Activated CD8-positive, alpha-beta memory T cell treated with anti-CD3 and anti-CD28 coated beads for 4 hours (primary cell): ENCODE measurements at places on chromosomes 6 and 20.

- no peak for DNase-seq
Measured at GRCh38 chr20:2006452-2007361, 12.8 kb upstream of the PDYN start.

DNA sequence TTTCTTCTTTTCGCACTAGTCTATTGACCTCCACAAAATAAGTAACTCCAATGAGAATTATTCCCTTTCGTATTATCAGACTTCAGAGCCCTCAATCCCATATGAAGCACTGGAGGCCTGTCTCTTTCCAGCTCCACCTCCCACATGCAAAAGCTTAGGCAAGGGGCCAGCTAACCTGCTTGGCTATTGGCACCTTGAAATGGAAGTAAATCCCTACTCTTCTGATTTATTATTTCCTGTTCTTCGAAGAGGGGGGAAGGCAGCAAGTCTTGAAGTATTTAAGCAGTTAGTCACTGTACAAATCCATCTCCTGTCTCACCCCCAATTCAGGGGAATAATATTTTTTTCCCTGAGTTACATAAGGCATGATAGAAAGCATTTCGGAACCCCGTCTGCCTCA lies 577.8 kb downstream of the MAFB start:
- DNase-seq = no peak

- no peak for DNase-seq
Measured at GRCh38 chr20:52493171-52493721, 301.7 kb upstream of the ZFP64 start.

DNA sequence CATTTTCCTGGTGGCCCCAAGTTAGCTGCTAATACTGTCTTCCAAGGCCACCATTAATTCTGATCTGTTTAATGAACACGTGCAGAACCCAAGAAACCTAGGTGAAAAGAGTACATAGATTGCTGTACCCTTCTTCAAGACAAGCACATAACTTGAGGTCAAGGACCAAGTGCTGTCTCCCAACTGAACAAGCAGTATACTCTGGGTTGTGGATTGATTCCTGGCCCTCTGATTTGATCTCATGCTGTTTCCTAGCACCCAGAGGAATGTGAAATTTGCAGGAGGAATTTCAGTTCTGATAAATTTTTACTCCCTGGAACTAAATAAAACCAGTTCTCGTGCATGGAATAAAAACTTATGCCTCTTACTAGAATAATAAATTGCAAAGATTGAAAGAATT lies 75.6 kb downstream of the MTFR2 start:
- DNase-seq = no peak

DNA sequence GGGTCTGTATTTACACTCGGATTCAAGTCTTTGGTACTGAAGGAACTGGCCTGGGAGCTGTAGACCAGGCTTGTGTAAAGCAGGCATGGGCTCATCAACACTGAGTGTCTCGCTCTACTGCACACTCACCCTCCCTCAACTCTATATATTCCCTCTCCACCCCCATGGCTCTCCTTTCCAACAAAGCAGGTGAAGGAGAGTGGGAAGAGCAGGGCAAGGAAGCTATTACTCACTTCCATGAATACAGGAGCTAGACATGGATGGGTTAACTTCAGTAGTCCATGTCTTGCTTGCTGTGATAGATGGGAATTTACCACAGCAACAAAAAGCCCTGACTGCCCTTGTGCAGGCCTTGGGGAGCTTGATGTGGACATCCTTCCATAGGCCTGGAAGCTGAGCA lies 20.7 kb upstream of the SLC2A12 start:
- no peak for DNase-seq

- DNase-seq = no peak
Measured at GRCh38 chr6:148779142-148779562, 32.3 kb downstream of the UST start.

DNA sequence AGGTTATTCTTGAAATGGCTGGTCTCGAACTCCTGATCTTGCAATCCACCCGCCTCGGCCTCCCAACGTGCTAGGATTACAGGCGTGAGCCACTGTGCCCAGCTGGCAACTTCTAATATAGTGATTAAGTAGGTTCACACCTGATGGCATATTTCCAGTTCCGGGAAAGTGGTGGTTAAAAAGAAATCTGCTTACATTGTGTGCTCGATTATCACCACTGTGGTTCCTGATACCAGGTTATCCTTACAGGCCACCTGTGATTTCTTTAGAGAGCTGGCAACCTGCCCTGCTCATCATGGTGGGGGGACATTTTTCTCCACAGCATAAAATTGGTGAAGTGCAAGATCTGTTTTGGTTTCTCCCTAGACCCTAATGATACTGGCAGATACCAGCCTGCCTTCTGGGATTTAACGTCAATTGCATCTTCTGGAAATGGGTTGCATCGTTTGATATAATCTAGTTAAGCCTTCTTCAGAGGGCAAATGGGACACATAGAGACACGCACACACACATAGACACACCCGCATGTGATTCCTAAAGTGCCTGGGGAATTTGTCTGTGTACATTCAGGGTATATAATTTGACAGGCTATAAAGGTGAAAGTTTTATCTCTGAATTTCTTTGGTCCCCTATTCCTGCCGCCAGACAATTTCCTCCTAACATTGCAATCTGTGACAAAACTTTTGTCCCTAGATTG lies 49.7 kb upstream of the CITED2 start:
- DNase-seq = no peak

- no peak for DNase-seq
Measured at GRCh38 chr6:138526822-138527235, 27.5 kb upstream of the NHSL1 start.

DNA sequence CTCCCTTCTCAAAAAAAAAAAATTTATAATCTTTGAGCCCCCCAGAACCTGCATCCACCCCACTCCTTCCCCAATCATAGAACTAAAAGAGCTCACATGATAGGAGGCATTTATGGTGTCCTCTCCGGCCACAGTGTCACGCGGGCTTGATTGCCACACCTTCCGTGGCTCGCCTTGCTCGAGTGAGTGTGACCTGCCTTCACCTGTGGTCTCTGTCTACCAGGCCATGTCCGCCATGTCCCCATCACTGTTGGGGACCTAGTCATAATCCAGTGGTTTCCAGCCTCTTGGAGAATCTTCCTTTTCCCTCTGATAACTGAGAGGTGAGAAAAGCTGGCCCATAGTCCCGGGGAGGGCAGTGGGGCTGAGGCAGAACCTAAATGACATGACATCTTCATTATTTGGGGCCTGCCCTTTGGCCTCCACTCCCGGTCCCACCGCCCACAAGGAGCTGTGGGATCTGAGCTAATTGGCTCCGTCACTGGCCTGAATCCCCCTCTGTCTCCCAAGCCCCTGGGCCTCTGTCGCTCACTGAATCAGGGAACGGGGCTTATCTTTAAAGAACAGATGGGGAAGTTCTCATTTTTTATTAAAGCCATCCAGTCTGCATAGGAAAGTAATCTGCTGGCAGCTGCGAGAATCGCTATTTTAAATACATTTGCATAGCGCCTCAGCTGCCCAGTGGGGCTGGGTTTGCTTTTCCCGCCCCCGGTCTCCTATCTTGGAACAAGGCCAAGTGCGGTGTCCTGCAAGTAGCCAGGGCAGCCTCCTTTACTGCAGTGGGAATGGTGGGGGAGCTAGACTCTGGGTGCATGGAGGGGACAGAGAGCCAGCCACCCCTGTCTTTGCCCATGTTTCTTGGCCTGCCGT lies 197.6 kb upstream of the PMEPA1 start:
- DNase-seq = no peak

GRCh38 chr6:158417760-158418098 lies 105.5 kb downstream of the TULP4 start:
- DNase-seq = no peak

- DNase-seq = no peak
Measured at GRCh38 chr6:39143238-39143930, 28.4 kb upstream of the SAYSD1 start.

DNA sequence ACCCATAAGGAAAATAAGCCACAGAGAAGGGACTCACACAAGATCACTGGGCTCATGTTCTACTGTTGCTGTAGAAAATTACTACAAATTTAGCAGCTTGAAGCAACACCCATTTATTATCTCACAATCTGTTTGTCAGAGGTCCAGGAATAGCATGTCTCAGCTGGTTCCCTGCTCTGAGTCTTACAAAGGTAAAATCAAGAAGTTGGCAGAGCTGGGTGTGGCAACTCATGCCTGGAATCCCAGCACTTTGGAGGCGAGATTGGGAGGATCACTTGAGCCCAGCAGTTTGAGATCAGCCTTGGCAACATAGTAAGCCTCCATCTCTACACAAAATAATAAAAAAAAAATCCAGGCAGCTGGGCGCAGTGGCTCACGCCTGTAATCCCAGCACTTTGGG lies 28.5 kb upstream of the ZNF831 start:
- no peak for DNase-seq

GRCh38 chr6:5726976-5727718 lies 279.6 kb downstream of the NRN1 start:
- no peak for DNase-seq

GRCh38 chr20:46195264-46196036 lies 77.3 kb downstream of the CD40 start:
- DNase-seq = no peak

- DNase-seq = no peak
Measured at GRCh38 chr6:151276112-151276740, 36.5 kb downstream of the AKAP12 start.

- no peak for DNase-seq
Measured at GRCh38 chr6:163339466-163339865, 75.1 kb upstream of the QKI start.

- DNase-seq = no peak
Measured at GRCh38 chr6:112150363-112150762, 63.0 kb downstream of the FAM229B start.

DNA sequence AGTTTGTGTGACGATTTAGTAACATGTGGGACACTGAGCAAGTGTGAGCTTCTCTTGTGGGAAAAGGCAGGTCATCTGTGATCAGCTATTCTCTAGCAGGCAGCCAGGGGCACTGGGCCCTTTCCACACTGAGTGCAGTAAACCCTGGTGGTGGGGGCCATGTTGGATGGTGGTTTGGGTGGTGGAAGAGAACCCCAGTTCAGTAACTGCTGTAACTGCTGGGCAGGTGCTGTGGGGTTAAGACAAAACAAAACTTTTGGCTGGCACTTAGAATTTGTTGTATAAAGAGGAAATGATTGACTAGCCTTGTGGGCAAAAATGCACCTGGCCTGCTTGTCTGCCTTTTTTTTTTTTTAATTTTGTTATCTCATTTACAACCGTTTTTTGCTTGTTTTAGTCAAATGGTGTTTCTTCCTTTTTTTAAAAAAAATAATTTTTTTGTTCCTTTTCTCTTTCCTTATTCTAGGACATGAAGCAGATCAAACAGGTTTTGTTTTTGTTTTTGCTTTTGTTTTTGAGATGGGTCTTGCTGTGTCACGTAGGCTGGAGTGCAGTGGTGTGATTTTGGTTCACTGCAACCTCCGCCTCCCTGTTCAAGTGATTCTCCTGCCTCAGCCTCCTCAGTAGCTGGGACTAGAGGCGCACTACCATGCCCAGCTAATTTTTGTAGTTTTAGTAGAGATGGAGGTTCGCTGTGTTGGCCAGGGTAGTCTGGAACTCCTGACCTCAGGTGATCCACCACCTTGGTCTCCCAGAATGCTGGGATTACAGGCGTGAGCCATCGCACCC lies 59.8 kb downstream of the IGF2R start:
- no peak for DNase-seq

DNA sequence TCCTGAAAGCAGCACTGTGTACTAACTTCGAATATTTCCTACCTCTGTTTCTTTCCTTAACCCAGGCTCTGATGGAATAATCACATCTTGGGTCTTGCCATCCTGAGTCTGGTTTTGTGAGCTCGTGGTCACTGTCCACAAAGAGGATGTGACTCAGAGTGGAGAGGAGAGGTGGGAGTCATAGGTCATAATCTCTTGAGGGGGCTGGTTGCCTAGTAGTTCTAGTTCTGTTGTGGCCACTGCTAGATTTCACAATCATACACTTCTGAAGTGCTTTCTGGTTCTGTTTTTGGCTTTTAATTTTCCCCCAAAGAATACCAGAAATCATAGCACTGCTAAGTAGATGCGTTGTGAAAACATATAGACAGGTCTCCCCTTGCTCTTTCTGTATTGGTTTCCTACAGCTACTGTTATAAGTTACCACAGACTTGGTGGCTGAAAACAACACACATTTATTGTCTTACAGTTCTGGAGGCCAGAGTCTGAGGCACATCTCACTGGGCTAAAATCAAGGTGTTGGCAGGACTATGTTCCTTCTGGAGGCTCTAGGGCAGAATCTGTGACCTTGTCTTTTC lies 102.8 kb downstream of the NRSN1 start:
- no peak for DNase-seq

DNA sequence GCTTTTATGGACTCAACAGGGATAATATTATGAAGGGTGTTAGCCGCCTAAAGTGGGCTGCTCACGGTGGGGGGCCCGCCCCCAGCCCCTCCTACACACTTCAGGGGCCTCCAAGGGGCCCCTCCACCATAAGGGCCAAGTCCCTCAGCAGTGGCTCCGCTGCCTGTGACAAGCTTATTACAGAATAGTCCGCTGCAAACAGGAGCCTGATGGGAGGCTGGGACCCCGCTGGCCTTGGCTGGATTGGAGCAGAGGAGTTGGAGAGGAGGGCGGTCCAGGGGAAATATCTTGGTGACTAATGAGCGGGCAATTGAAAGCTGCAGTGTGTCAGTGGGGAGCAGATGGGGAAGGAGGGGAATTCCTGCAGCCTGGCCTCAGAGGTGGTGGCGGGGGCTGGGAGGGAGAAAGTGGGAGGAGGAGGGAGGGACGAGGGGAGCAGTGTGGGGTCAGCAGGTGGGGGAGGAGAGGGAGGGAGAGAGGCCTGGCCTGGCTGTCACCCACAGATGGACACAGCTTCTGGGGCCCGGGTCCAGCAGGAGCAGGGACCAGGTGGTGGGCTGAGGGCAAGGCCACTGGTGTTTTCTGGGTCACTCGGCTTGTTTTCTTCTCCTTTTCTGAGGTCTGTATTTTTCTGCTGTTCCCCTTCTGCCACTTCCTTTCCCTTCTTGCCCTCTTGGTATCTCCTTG lies 57.6 kb upstream of the FOXP4 start:
- no peak for DNase-seq

DNA sequence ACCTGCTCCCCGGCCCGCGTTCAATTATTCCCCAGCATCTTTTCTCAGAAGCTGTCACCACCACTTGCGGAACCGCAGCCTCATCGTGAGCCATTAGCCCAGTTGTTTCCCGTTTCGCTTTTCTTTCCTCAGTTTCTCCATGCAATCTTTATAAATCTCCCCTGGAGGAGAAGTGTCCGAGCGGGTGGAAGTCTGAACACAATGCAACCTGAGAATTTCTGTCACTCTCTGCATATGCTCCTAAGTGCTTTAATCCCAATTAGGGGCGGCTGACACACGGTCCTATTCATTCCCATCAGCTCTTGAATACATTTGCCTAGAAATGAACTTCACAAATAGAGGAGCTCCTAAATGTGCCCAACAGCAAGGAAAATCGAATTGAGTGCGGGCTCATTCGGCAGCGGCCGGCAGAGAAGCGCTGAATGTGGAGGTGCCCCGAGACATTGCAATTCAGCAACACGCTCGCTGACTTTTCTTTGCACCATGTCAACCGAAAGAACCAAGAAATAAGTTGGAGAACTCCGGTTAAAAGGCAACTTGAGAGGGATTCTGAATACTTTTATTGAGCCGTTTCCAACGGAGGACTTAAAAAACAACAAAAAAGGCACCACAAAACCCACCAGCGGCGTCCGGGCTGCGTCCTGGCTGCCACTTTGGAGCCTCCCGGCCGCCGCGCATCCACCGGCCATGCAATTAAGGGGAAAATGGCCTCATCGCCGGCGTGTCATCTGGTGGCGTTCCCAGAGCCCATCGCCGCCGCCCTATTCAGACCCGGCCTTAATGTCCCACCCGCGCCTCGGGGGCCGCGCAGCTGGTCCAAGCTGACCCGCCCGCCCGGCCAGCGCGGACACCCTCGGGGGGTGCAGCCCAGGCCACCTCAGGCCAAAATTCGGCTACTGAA lies 3.9 kb upstream of the PRDM13 start:
- no peak for DNase-seq
